ENCODE measurements at places on chromosomes 5 and 9. TPM values are rescaled to one million over a fixed set of nuclear protein-coding genes. Genes with fewer than 3 reads are reported as not detected.

The KIF24 gene
- total RNA-seq = 3.2 TPM

The SEMA5A gene
- total RNA-seq = 47.5 TPM

The PDGFRB gene
- total RNA-seq = 28.6 TPM

The FAM221B gene
- 0.23 TPM for total RNA-seq

The PRKACG gene
- not detected for total RNA-seq

The N4BP3 gene
- total RNA-seq = 12.5 TPM

The PCDHGA11 gene
- total RNA-seq = 18.9 TPM

The RNF180 gene
- 110 TPM for total RNA-seq

The UNC13B gene
- 26.5 TPM for total RNA-seq

The SLC34A1 gene
- not detected for total RNA-seq

The CDKN2B gene
- 0.92 TPM for total RNA-seq

The GABRA1 gene
- 76.6 TPM for total RNA-seq

The FST gene
- total RNA-seq = 4.4 TPM

The GCNT4 gene
- total RNA-seq = 0.92 TPM

The IRGM gene
- total RNA-seq = not detected

The PRR16 gene
- total RNA-seq = 6.5 TPM

The TMEM174 gene
- not detected for total RNA-seq

The SLC25A2 gene
- total RNA-seq = 0.23 TPM

The SLC6A3 gene
- 12.5 TPM for total RNA-seq

The LHX3 gene
- total RNA-seq = not detected

The TMEM203 gene
- total RNA-seq = 38.8 TPM
